ENCODE measurements at places on chromosomes 3 and 15.

GRCh38 chr3:64379221-64379620 lies 154.0 kb upstream of the PRICKLE2 start:
- no peak for DNase-seq

DNA sequence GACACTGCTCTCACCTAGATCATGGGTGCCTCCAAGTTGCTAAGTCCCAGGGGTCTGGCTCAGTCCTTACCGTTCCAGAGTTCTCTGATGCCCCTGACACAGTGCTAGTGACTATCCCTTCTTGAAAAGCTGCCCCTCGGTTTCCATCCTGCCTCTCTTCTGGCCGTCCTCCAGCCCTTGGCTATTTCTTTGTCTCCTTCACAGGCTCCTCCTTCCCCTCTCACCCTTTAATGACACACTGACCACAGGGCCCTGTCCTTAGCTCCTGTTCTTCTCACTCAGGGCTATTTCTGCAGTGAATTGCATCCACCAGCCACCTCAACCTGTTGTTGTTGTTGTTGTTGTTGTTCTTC lies 31.1 kb downstream of the SLC28A1 start:
- DNase-seq: no peak

- no peak for DNase-seq
Measured at GRCh38 chr3:56761023-56761422, 40.7 kb downstream of the ARHGEF3 start.

DNA sequence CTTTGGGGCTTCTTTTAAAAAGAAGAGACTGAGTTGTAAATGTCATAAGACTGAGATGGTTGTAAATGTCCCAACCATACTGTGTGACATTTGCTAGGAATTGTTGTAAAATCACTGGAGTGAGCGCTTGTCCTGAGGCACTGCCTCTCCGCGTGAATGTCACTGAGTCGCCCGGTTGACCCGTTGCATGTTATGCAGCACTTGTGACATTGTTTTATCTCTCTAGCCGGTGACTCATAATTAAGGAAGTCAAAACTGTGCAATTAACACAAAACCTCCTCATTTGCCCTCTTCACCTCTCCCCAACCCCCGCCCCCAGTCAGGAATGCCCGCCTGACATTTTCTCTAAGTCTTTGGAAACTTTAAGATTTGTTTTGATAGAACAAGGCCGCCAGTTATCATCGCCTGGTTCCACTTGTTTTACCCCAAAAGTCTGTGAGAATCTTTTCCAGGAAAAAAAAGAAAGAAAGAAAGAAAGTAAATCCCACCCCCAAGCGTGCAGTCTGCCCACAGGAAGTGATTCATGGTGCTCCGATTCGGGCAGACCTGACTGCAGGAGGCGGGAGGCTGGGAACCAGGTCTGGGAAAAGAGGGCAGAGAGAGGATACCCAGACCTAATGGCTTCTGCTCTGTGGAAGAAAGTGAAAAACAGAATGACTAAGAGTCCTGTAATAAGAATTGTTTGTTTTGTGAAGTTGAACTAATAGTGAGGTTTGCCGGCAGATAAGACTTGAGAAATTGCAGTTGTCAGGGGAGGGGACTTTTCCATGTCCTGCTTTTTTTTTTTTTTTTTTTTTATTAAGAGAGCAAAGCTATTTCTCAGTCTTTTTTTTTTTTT lies 84.8 kb downstream of the SMAD3 start:
- peak; percentile 68 for DNase-seq

DNA sequence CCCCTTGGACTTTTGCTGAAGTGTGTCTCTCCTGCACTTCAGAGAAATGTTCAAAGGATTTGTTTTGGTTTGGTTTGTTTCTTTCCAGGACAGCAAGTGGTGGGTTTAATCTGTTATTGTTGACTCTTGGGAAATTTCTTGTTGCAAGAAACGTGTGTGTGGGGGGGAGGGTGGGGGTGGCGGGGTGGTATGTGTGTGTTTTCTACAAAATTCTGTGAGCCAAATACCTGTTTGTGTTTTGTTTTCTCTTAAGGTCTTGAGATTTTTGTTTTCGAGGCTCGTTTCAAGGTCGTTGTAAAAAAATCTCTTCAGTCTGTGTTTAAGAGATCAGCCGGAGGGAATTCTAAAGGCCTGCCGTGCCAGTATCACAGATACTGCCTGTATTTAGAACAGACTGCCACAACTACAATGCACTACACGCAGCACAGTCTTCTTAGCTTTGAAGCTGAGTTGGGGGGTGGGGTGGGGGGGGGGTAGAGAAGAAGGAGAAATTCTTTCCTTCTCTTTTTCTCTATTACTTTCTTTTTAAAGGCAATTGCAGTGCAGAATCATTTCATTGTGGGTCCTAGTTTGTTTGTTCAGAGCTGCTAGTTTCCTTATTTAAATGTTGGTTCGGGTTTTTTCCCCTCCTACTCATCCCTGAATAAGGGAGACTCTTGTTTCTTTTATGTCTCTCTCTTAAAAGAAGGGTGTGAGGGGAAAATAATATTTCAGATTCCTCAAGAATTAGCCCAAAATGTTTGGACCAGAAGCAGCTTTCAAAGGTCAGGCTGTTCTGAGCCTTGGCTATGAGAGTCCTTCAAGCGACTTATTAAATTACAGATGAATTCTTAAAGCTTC lies 1.4 kb upstream of the BCL6 start:
- DNase-seq: peak; percentile 35

DNA sequence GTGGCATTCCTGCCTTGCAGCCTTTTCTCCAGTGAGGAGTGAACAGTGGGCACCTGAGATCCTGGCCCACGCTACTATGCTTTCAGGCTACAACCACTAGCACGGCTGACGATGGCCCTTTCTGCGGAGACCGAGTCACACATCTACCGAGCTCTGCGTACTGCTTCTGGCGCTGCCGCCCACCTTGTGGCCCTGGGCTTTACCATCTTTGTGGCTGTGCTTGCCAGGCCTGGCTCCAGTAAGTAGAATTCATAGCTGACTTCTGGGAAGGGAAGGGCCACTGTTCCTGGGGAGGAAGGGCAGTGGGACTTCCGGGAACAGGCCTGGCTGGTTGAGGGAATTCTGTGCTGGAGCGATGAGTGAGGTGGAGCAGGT lies 648 bp downstream of the CYB561D2 start:
- peak; percentile 41 for DNase-seq

GRCh38 chr3:40317061-40317855 lies 7.8 kb downstream of the EIF1B start:
- DNase-seq: peak; percentile 66

GRCh38 chr15:64597477-64597822 lies 137.1 kb downstream of the ZNF609 start:
- DNase-seq: peak; percentile 17

- DNase-seq: peak; percentile 93
Measured at GRCh38 chr3:69120879-69121464, 1.4 kb downstream of the LMOD3 start.

- DNase-seq: no peak
Measured at GRCh38 chr3:134446800-134447199, 39.0 kb downstream of the ANAPC13 start.

- DNase-seq: no peak
Measured at GRCh38 chr3:70097084-70097483, 97.6 kb downstream of the SAMMSON start.

GRCh38 chr15:96627031-96627568 lies 296.6 kb downstream of the NR2F2 start:
- no peak for DNase-seq

DNA sequence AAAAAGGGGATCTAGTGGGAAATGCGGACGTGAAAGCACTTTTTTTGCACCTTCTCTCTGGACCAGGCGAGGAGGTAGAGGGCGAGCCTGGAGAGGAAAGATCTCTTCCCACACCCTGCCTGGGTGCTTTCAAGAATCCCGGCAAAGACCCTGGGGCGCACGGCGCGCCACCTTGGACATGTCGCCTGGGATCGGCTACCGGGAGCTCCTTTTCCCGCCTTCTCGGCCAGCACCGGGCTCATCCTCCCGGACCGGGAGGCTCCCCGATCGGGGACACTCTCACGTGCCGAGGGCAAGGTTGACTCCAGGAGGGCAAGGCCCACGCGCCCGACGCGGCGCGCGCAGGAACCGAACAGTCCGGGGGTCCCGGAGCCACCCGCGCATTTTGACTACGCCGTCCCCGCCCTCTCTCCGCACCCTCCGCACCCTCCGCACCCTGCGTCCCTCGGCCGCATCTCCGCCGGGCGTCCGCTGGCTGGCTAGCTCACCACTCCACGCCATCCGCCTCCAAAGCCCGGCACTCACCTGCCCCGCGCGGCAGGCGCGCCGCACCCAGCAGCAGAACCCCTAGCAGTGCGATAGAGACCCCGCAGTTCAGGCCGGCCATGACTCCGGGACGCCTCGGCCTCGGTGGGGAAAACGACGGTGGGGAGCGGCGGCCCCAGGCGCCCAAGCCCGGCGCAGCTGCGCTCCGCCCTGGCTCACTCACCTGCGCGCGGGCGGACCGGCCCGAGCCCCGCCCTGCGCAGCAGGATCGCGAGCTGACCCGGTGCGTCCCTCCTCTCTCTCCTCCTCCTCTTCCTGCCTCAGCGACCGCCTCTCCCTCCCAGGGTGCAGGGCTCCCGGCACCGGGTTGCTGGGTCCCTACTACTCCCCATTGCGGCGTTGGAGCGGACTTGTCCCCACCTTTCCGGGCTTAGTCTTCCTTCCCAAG lies at the start of gene CDCP1:
TSS of gene CDCP1 (minus strand) at position 698 of the 934 bp plus-strand sequence. CDS start at position 607, 91 bp downstream.
- DNase-seq: no peak

DNA sequence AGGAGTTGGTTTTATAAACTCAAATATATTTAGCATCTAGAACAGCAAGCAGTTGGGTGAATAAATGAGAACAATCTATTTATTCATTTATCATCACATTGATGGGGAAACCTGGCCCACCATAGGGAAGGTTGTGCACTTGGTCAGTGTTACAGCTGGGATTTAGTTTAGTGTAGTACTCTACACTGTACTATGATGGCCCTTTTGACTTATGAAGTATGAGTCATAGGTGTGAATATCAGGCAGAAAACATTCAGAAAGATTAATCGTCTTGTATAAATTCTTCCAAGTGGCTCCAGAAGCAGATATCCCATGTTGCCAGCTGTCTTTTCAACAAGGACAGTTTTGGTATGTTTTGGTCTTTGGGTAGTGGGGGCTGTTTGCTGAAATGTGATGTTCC lies 38.0 kb downstream of the BBS4 start:
- DNase-seq: no peak

DNA sequence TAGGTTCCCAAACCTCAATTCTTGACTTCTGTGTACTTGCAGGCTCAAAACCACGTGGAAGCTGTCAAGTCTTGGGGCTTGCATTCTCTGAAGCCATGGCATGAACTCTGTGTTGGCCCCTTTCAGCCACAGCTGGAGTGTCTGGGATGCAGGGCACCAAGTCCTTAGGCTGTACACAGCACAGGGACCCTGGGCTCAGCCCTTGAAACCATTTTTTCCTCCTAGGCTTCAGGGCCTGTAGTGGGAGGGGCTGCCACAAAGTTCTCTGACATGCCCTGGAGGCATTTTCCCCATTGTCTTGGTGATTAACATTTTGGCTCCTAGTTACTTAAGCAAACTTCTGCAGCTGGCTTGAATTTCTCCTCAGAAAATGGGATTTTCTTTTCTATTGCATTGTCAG lies 135.4 kb downstream of the ATG7 start:
- no peak for DNase-seq

All from activated CD8-positive, alpha-beta T cell treated with anti-CD3 and anti-CD28 coated beads for 36 hours (primary cell).